Neural progenitor cell (in vitro differentiated cells): ENCODE measurements at places on chromosomes 7 and 10. TPM values are rescaled to one million over a fixed set of nuclear protein-coding genes. Genes with fewer than 3 reads are reported as not detected.
A peak's percentile ranks its signal among the peaks of the same experiment; 100 is the strongest.

The ETV1 gene
- total RNA-seq = 35.5 and 36.8 TPM in 2 replicates

The CREB5 gene
- total RNA-seq = 1.2 and 2.8 TPM in 2 replicates

The NAT16 gene
- total RNA-seq = 0.28 TPM in 1 of 2 replicates, not detected in the other

The AKR1C4 gene
- not detected in 2 replicates for total RNA-seq

The VAX1 gene
- 0.25 TPM in 1 of 2 replicates, not detected in the other for total RNA-seq

GRCh38 chr10:123470336-123470921 is 195.7 kb upstream of the GPR26 start:
- no peaks in the 10 kb centered on the region for H3K27me3 ChIP-seq
- DNase-seq = peak; percentile 31
- H3K4me3 ChIP-seq = no peak overlapping the region

DNA sequence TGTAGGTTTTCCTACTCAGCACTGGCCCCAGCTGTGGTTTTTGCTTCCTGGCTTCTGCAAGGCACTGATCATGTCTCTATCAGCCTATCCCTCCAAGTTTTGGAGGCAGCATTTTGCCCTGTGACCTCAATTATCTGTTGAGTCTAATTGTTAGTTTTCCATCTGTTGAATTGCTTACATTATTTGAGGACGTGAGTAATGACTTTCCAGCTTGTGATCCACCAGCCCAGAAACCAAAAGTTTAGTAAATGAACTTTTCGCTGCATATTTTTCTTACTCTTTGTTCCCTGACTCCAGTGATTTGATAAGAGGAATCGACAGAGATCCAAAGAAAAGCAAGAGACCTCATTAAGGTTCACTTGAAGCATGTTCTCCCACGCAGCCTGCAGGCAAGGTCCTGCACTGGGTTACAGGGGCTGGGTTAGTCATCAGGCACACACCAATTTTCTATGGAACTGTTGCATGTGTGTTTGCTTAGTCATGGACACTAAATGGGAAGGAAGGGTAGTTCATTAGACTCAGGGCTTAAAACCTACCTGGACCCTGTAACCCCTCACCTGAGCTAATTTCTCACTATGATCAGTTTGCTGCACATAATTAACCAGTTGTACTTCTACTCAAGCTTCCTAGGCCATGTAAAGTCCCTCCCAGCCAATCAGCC is 57.2 kb downstream of the AKR1E2 start:
- no peak overlapping the region for H3K27ac ChIP-seq
- no peak for DNase-seq
- no peaks in the 10 kb centered on the region for H3K36me3 ChIP-seq
- no peaks in the 10 kb centered on the region for H3K27me3 ChIP-seq
- H3K4me3 ChIP-seq = no peak overlapping the region
- no peaks in the 10 kb centered on the region for H3K4me1 ChIP-seq

DNA sequence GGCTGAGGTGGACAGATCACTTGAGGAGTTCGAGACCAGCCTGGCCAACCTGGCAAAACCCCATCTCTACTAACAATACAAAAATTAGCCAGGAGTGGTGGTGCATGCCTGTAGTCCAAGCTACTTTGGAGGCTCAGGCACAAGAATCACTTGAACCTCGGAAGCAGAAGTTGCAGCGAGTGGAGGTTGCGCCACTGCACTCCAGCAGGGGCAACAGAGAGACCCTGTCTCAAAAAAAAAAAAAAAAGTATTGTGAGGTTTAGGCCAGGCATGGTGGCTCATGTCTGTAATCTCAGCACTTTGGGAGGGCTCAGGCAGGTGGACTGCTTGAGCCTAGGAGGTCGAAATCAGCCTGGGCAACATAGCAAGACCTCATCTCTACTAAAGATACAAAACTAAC is 16.0 kb downstream of the TET1 start:
- peak; percentile 36 for DNase-seq
- H3K4me3 ChIP-seq = no peak overlapping the region
- H3K36me3 ChIP-seq = peaks cover 11% of the 10 kb centered on the region
- no peaks in the 10 kb centered on the region for H3K4me1 ChIP-seq
- H3K27ac ChIP-seq = no peak overlapping the region

- no peak overlapping the region for H3K27ac ChIP-seq
- H3K4me1 ChIP-seq = peaks cover 73% of the 10 kb centered on the region
- no peaks in the 10 kb centered on the region for H3K27me3 ChIP-seq
- H3K4me3 ChIP-seq = no peak overlapping the region
- H3K36me3 ChIP-seq = no peaks in the 10 kb centered on the region
Measured at GRCh38 chr10:75538144-75538543, 106.7 kb downstream of the LRMDA start.

- no peak overlapping the region for H3K4me3 ChIP-seq
- DNase-seq = no peak
- H3K36me3 ChIP-seq = no peaks in the 10 kb centered on the region
- no peaks in the 10 kb centered on the region for H3K4me1 ChIP-seq
Measured at GRCh38 chr7:8119262-8119661, 142.7 kb downstream of the ICA1 start.

DNA sequence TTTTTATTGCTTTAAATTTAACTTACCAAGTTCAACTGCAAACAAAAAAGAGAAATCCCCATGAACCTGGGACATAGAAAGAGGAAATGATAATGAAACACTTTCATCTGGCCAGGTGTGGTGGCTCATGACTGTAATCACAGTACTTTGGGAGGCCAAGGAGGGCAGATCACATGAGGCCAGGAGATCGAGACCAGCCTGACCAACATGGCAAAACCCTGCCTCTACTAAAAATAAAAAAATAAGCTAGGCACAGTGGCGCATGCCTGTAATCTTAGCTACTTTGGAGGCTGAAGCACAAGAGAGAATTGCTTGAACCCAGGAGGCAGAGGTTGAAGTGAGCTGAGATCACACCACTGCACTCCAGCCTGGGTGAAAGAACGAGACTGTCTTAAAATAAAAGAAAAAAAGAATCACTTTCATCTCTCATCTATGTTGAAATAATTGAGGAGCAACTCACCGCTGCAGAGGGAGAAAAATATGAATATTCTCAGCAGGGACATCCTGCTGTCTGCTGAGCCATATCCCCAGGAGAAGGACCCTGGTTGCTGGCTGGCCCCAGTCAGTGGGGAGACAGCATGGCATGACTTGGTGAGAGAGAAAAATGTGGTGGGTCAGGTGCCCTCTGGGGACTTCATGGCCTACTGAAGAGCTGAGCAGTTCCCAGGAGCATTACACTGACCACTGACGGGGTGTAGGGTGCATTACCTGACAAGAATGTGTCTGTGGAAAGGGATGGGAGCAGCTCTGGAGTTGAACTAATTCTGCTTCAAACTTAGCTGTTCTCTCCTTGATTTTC is 22.8 kb upstream of the TARP start:
- no peaks in the 10 kb centered on the region for H3K27me3 ChIP-seq
- no peak for DNase-seq
- no peaks in the 10 kb centered on the region for H3K36me3 ChIP-seq
- H3K27ac ChIP-seq = no peak overlapping the region
- no peak overlapping the region for H3K4me3 ChIP-seq

DNA sequence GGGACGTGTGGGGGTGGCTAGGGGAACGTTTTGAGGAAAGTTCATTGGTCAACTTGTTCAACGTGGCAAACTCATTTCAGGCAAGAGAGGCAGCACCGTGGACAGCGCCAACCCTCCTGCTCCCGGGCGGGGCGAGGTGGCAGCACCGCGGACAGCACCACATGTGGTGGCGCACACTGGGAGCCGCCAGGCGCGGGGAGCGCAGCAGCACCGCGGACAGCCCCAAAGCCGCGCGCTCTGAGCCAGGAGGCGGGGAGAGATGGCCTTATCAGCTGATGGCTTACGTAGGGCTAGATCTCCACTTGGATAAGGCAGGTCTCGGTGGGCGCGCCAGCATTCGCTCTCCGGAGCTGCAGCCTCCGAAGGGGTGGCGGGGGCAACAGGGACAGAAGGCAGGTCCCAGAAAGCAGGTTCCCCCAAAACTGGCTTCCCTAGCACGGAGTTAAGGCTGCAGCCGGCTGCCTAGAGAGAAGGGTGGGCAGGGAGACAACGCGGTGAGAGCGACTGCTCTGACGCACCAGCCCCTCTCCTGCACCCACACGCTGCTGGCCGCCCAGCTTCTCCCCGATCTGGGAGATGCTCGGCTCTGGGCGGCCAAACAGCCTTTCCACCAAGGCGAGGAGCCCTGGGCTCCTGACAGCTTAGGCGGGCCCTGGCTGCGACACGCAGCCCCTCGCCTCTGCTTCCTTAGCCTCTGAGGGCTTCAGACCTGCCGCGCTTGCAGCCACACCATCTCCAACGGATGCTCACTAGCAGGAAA is at the start of gene HTR5A:
TSS of gene HTR5A (plus strand) at position 333 of the 760 bp plus-strand sequence. CDS start 576 bp downstream, outside the sequence.
- peak; percentile 98 for DNase-seq
- H3K36me3 ChIP-seq = no peaks in the 10 kb centered on the region
- no peaks in the 10 kb centered on the region for H3K4me1 ChIP-seq
- H3K4me3 ChIP-seq = peak within 1 kb of the TSS; percentile 42

DNA sequence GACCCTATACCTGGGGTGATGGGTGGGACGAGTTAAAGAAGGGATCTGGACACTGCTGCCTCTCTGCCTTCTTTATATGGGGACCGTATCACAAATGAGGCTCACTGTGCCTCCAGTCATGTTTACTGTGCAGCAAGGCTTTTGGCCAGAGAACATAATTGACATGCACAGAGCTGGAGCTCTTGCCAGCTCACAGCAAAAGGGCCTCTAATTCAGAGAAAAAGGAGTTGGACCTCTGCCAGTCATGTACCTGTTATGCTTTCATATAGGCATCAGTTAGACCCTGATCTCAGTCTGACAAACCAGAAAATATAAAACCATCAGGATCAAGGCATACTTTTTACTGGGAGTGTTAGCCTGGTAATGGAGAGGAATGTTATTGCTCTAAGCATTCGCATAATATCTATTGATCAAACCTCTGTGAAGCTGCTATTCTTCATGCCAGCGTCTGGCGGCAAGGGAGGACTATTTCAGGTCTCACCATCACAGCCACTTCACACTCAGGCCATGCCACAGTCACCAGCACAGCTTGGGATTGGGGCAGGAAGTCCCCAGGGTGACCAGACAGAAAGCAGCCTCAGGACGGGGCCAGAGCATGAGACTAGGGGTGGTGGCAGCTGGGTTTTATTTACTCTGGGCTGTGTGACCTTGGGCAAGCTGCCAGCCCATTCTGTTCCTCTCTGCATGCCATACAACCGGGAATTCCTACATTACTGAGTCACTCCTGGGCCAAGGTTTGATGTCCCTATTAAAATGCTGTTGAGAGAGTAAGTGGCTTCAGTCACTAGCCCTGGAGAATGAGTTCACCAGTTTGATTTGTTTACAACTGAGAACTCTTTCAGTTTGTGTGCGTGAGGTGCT is 90.1 kb downstream of the NPSR1 start:
- no peak for DNase-seq
- no peaks in the 10 kb centered on the region for H3K36me3 ChIP-seq
- H3K4me1 ChIP-seq = no peaks in the 10 kb centered on the region
- H3K27me3 ChIP-seq = no peaks in the 10 kb centered on the region
- no peak overlapping the region for H3K27ac ChIP-seq

GRCh38 chr7:131909151-131909768 is 352.8 kb upstream of the PODXL start:
- DNase-seq = peak; percentile 54
- H3K4me3 ChIP-seq = peak overlapping the region; percentile 47
- H3K36me3 ChIP-seq = no peaks in the 10 kb centered on the region
- H3K27ac ChIP-seq = no peak overlapping the region
- H3K4me1 ChIP-seq = peaks cover 8% of the 10 kb centered on the region

DNA sequence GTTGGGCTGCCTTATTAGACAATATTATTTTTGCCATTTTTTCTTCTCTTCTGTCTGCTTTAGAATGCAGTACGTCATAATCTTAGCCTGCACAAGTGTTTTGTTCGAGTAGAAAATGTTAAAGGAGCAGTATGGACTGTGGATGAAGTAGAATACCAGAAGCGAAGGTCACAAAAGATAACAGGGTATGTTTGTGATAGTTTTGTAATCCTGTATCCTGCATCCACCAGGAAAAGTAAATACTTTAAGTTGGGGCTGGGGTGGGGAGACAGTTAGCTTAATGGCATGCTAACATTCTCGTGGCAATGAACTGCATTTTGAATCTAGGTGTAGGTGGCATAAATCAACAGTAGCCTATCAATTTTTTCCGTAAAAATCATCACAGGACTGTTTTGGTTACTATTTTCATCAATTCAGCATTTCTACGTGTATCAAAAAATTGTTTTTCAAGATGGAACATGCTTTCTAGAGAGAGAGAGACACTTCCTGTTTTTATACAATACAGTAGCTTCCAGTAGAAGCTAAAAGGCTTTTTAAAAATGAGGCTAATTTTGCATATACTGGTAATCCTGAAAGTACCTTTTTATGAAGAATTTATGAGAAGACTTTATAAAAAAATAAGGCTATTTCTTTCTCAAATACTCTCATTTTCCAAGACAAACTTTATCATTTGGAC is 247.5 kb downstream of the FOXP2 start:
- H3K36me3 ChIP-seq = no peaks in the 10 kb centered on the region
- no peak overlapping the region for H3K4me3 ChIP-seq
- H3K27ac ChIP-seq = no peak overlapping the region
- no peaks in the 10 kb centered on the region for H3K27me3 ChIP-seq
- peaks cover 10% of the 10 kb centered on the region for H3K4me1 ChIP-seq

DNA sequence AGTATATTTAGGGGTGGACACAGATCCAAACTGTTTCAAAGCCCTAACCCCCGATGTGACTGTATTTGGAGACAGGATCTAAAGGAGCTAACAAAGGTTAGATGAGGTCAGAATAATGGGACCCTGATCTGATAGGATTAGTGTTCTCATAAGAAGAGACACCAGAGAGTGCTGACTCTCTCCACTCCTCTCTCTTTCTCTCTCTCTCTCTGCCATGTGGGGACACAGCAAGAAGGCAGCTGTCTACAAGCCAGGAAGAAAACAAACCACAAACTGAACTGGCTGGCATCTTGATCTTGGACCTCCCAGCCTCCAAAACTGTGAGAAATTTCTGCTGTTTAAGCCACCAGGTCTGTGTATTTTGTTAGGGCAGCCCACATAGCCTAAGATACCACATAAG is 84.7 kb upstream of the KDM7A start:
- no peak overlapping the region for H3K4me3 ChIP-seq
- no peaks in the 10 kb centered on the region for H3K36me3 ChIP-seq
- no peak overlapping the region for H3K27ac ChIP-seq
- no peak for DNase-seq

- H3K27ac ChIP-seq = no peak overlapping the region
- H3K4me3 ChIP-seq = no peak overlapping the region
- H3K4me1 ChIP-seq = peaks cover 5% of the 10 kb centered on the region
- peak; percentile 21 for DNase-seq
Measured at GRCh38 chr7:87148332-87148955, 3.8 kb upstream of the DMTF1 start.

GRCh38 chr10:28612877-28613276 is 64.4 kb upstream of the BAMBI start:
- H3K36me3 ChIP-seq = peaks cover 70% of the 10 kb centered on the region
- H3K27me3 ChIP-seq = no peaks in the 10 kb centered on the region
- H3K4me3 ChIP-seq = no peak overlapping the region
- no peak overlapping the region for H3K27ac ChIP-seq

GRCh38 chr10:45379891-45380540 is 6.0 kb downstream of the ALOX5 start:
- no peaks in the 10 kb centered on the region for H3K4me1 ChIP-seq
- no peaks in the 10 kb centered on the region for H3K36me3 ChIP-seq
- H3K4me3 ChIP-seq = no peak overlapping the region
- H3K27ac ChIP-seq = no peak overlapping the region

DNA sequence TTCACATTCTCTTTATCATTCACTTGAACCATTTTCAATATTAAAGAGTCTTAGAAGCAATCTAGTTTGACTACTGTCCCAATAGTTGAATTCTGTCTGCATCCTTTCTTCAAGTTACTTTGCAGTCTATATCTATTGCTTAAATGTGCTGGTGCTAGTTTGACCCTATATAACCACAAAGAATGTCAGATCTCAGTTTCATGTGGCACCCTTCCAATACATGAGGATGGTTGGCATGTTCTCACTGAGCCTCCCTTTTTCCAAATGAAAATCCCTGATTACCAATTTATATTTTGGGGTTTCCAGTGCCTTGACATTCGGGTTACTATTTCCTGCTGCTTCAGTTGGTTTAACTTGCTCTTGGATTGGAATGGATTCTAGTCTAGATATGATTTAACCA is 292.7 kb downstream of the EXOC4 start:
- no peak overlapping the region for H3K27ac ChIP-seq
- no peaks in the 10 kb centered on the region for H3K27me3 ChIP-seq
- no peaks in the 10 kb centered on the region for H3K4me1 ChIP-seq
- H3K4me3 ChIP-seq = no peak overlapping the region
